Kidney (tissue), 22 donors: ENCODE measurements at places on chromosomes 11 and 22. TPM values are rescaled to one million over a fixed set of nuclear protein-coding genes. Genes with fewer than 3 reads are reported as not detected.

Gene STIM1
- total RNA-seq, result 68.0 TPM

Gene DDI1
- not detected for total RNA-seq

Gene UFD1
- 56.2 TPM for total RNA-seq

Gene CARD10
- 42.3 TPM for total RNA-seq

Gene NCAPD3
- total RNA-seq, result 21.3 TPM
